ENCODE measurements at places on chromosomes 4 and X.

DNA sequence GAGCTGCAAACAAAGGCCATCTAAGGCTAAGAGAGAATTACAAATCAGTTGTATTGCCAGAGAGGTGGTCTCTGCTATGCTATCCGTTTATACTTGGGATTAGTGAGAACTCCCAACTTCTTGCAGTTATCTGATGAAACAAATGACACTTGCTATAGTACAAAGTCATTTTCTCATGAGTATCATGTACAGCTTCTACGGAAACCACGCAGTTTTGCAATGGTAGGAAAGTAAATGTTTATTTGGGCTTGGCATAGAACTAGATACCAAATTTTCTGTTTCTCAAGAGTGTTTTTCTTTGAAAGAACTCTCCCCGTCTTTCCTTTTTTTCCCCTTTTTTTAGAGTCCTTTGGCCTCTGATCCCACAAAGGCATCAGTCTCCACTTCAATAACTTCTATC, 128.2 kb upstream of the ENPEP start:
- DNase-seq = no peak

GRCh38 chrX:16882169-16882568, 12.0 kb upstream of the RBBP7 start:
- no peak for DNase-seq

- no peak for DNase-seq
Observed at GRCh38 chrX:19403696-19404095, 60.0 kb downstream of the PDHA1 start.

- DNase-seq = no peak
Observed at GRCh38 chr4:6307891-6308290, 38.2 kb downstream of the WFS1 start.

DNA sequence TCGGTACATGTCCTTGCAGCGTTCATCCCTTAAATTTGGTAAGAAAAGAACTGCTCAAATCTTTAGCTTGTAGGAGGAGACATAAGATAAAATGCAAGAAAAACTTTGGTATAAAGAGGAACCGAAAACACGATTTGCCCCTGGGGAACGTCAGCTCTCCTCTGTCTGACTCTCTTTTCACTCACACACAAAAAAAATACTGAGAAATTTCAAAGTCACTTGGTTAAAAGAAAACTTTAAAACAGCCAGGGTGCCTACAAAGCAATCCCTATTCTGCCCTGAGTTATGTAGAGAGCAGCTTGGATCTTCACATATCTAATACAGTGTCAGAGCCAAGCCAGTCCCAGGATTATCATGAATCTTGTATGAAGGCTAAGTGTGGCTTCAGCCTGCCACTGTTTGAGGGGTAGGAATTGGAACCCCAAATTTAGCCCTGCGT, 248.5 kb upstream of the CXXC4 start:
- DNase-seq = no peak

- DNase-seq = no peak
Observed at GRCh38 chr4:21470535-21470934, 478.0 kb downstream of the KCNIP4 start.
